ENCODE measurements at places on chromosomes 3 and 15.

DNA sequence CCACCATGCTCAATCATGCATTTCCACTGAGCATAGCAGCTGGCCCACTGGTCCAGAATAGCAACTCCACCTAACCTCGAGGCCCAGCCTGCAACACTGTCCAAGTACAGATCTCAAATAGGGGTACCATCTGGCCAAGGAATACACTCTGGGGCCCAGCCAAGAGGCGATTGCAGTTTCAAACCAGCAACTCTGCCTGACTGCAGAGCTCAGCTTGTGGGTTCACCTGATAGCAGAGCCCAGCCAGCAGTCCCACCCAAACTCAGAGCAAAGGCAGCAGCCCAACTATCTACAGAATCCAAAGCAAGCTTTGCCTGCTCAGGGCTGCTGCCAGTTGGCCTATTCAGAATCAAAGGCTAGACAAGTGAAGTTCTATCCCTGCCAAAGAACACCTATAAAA, 30.5 kb downstream of the POLQ start:
- no peak for DNase-seq

- DNase-seq: peak; percentile 59
Measured at GRCh38 chr3:186277268-186277909, 84.6 kb downstream of the DGKG start.

- no peak for DNase-seq
Measured at GRCh38 chr3:45640091-45640507, 45.5 kb downstream of the LIMD1 start.

DNA sequence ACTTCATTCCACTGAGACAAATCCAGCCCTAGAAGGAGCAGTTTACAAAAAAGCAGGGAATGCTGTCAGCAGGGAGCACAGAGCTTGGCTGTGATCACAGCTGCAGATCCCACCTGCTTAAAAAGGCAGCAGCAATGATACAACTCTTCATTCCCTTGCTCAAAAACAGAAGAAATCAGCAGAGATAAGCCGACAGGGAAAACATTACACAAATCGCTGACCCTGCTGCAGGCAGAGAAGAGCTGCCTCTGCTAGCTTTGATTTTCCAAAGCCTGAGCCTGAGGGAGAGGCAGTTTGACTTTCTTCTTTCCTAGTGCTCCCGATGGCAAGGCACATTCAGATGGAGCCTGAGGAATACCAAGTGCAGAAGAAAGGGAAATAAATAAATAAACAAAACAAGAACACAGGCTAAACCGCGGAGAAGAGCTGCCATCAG, 80.2 kb downstream of the SHQ1 start:
- DNase-seq: no peak

DNA sequence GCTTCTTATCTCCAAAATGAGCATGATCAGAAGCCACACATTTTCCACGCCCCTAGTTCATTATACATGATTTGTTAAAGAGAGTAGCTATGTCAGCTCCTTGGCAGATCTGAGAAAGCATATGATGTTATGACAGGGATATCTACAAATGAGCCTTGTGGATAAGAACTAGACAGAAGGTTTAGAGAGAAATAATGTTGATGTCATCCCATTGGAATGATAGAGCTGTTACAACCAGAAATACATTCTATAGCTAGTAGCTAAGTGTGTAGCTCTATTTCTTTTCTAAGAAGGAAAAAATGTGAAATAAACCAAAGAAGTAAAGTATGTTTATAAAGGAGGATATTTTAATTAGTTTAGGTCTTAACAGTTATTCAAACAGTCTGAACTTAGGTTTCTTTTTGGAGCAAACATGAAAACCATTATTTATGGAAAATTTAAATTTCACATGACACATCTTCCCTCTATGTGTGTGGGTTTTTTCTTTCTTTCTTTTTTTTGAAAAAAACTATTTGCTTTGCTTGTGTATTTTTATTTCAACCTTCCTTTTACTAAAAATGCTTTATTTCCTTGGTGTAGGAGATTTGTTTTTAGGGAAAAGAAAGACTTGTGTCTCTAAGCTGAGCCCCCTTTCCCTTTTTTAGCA, 167.7 kb downstream of the GHSR start:
- DNase-seq: peak; percentile 63

DNA sequence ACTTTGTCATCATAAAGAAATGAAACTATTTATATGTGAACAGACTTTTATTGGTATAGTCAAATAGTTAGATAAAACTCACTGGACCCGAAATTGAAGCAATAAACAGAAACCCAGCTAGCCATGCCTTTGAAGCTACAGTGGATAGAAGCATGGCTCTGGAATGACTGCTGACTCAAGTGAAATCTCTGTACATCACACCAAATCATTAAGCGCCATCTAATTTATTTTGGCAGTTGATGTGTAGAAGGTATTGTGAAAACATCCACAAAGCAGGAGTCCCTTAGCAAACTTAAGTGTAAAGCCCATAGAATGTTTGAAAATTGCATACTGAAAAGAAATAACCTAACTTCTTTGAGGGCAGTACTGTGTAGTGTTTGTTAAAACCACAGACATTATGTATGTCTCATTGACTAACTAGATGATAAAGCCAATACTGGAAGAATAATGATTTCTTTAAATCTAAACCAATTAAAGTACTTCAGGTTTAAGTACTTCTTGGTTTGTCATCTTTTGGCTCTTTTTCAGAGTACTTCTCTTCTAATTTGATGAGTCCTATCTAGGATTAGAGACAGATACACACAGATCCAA, 42.8 kb upstream of the FBXL22 start:
- no peak for DNase-seq

- DNase-seq: peak; percentile 75
Measured at GRCh38 chr3:187748050-187748481, 2.8 kb upstream of the BCL6 start.

GRCh38 chr3:155804323-155804722, 1.8 kb downstream of the C3orf33 start:
- no peak for DNase-seq

DNA sequence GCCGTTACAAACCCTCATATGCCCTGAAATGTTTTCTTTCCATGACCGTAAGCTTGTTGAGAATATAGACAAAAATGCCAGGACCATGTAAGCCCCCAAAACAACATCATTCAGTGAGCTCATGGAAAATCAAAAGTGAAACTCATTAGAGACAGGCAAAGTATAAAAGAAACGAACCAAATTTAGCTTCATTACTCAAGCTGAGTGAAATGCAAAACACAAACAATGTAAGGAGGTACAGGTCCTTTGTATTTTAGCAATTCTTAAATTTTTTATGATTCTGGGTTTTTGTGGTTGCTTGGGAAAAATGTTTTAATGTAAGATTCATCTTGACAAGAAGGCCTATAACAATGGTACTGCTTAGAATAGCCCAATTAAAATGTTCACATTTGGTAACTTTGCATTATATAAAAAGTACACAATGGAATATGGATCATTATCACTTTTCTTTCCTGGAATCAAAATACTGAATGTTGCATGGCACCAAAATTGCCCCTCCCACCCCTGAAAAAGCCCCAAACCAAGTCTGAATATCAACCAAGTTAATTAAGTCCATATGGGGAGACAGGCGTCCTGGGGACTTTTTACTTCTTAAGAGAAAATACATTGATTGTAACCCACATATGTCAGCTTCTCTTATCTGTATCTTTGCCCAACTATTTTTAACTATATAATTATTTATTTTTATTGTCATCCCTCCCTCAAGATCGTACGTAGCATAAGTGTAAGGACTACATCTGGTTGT, 247.7 kb upstream of the CDIN1 start:
- no peak for DNase-seq

GRCh38 chr3:53077476-53078220, 31.8 kb upstream of the SFMBT1 start:
- DNase-seq: no peak

DNA sequence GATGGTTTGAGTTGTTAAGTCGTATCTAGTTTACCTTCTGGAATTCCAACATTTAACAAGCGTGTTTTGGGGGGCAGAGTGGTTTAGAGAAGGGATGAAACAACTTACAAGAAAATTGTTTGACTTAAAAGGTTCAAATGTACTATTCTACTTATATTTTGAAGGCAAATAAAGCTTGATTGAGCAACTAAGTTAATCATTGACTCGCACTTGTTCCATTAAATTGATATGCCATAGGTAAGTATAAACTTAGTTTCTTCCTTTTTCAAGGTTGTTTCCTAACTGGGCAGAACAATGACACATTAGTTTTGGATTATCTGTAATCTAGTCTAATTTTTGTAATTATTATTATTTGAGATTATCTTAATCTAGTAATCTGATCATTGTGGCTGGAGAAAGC, 48.3 kb upstream of the CPNE4 start:
- DNase-seq: no peak

DNA sequence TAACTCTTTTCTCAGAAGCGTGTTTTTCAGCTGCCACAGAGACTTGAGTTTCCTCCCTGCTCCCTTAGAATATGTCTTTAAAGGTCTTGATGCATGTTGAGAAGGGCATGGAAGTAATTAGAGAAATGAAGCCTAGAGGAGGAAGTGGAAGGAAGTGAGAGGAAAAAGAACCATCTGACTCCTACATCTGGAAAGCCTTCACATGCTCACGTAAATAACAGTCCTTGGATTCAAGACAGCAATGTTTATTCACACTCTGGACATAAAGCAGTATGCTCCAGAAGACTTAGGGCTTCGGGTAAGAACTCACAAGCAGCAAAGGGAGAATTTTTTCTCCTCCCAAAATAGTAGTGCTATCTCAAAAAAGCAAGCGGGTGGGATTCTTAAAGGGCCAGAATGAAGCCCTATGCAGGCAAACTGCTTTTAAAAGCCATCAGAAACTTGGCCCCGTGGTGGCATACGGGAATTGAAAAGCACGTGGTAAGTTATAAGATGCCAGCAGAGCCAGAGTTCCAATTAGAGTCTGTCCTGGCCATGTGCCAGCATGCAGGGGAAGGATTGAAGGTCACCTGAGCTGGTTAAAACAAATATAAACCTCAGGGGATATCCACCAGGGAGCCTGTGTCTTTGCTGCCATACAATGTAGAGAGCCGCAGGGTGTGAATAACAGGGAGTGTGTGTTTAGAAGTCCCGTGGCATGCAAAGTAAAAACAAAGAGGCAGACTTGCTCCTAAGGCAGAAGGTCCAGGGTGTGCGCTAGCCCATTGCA, 380.8 kb upstream of the NDN start:
- DNase-seq: no peak

- DNase-seq: no peak
Measured at GRCh38 chr15:80755885-80756284, 23.3 kb upstream of the CEMIP start.

DNA sequence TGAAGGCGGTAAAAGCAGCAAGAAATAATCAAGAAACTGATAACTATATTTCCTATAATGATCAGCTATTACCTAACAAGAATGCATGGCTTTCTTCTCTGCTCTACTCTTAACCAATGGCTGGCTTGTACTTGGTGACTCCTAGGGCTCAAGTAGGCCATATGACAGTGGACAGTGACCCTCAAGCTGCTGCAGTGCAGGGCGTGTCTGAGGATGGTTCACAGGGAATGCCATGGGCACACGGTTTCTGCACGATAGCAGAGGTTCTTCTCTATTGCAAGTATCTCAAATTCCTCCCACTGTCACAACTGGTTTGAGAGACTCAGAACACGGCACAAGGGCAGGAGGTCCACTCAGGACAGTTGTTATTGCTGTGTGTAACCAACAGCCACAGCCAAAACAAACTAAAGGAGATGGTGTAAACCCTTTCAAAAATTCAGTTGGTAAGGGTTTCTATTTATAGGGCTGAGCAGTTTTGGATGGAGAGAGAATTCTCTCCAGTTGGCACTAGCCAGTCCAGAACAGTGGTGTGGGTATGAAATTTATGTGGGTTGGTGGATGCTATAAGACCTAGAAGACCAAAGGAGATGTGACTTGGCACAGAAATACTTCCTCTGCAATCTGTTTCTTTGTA, 103.2 kb upstream of the ST8SIA2 start:
- DNase-seq: no peak

DNA sequence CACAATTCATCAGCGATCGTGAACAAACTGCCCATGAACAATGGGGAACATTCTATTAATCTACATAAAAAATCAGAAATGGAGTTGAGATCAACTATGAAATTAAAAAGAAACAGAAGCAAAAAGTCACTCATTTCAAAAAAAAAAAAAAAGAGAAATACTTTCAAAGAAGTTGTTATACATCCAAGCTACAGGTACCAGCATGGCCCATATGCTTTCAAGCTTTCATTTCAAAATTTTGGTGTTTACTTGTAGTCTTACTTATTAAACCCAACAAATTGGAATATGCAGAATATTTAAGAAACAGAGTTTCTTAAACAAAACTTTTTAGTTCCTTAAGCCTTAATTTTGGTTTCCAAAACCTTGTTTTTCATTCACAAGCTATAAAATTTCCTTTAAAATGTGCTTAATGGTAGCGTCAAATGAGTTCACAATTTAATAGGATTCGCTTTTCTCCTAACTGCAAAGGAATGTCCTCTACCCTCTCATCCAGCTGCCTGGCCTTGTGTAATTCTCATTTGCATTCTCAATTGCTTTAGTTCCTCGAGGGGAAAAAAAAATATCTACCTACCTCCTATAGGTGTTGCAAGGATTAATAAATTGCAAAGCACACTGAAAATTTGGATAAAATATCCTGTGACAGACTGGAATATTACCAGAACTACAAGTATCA, 565.2 kb downstream of the ROBO1 start:
- DNase-seq: no peak

DNA sequence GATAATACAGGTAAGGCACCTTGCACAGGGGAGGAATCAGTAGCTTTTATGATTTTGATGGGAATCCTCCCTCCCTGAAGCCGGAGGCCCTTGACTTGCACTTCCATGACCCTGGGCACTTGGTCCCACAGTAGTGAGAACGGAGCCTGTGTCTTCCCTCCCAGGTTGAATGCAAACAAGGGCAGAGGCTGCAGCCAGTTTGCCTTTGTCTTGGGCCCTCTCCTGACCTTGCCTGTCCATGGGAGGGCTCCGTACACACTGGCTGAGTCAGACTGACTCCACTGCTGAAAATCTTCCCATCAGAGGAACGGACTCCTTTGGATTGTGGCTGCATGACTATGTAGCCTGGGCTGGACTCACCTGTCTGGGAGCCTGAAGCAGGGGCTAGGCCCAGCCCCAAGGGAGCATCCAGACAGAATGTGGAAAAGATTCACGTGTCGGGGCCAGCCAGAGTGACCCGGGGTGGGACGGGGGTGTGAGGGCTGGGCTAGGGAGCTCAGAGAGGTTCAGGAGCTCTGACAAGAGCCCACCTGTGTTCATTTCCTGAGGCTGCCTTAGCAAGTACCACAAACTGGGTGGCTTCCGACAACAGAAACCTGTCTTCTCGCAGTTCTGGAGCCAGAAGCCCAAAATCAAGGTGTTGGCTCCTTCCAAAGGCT, 9.5 kb downstream of the TBC1D21 start:
- DNase-seq: no peak

GRCh38 chr15:41558400-41559238, at the start of gene TYRO3:
TSS of gene TYRO3 (plus strand) at chr15:41559212. CDS start at chr15:41559258, 46 bp downstream.
- DNase-seq: peak; percentile 32

Data from HFFc6 (cell line).